ENCODE measurements at places on chromosomes 7 and 10. TPM values are rescaled to one million over a fixed set of nuclear protein-coding genes. Genes with fewer than 3 reads are reported as not detected.

Gene PNLIPRP3
- polyA plus RNA-seq = not detected

GRCh38 chr10:89206402-89207180 is 526 bp downstream of the CH25H start:
- DNase-seq = peak; percentile 1

GRCh38 chr7:84801396-84801795 is 385.5 kb downstream of the SEMA3D start:
- DNase-seq = no peak

DNA sequence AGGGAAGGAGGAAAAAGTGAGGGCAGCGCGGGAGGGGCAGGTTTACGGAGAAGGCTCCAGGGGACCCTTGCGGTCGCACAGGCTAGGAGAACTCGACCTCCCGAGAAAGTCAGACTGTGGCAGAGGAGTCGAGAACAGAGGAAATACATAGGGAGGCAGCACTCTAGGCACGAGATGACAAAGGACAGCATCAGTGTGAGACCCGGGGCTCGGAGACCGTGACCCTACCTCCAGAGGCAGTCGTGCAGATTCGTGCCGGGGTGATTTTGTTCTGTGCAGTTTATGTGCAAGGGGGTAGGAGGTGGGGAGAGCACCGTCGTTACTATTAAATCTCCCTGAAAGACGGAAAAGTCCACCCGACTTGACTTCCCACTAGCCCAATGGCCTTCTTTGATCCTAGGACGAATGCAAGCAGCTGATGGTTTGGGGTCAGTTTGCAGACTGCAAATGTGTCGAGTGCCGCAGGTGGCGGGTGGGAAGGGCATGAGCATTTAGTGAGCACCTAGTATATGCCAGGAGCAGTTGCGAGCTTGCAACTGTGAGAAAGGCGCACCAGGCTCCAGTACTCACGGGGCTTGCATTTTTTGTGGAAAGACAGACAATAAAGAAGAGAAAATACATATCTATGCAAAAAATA is 674 bp upstream of the OSBPL3 start:
- peak; percentile 34 for DNase-seq

Measured in A549 (cell line).